ENCODE measurements at places on chromosomes 11 and 22.

GRCh38 chr22:37972527-37972926, 11.8 kb downstream of the SOX10 start:
- DNase-seq = no peak

DNA sequence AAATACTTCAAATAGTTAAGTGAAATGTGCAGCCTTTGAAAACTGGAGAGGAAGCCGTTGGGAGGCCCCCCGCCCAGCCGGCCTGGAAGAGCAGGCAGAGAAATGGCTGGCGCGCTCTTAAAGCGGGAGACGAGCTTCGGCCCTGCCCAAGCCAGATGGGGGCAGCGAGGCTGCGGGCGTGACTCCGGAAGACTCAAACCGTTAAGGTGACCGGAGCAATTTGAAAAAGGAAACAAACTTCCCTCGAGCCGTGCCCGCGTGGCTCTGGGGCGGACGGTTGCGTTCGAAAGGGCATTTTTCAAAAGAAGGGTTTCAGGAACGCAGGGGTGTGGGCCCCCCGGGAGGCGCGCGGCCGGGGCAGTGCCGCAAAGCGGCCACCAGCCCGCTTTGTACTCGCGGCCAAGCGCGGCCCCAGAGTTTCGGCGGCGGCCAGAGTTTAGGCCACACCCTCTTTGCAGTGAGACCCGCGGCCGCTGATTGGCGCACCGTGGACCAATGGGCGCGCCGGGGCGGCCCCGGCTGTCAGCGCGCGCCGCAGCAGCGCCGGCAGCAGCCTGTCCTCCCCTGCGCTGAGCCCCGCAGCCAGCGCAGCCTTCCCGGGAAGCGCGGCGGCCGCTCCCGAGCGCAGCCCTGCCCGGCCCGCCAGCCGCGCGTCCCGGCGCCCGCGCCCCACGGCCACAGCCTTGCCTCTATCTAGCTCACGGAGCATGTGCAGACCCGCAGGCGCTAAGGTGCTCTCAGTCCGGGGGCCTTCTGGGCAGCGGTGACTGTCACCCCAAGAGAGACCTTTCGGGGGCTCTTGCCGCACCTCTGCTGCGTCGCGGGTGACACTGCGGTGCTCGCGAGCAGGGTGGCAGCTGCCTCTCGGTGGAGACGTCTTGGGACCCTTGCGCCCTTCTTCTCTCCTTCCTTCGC, at the start of gene NAV2:
Gene NAV2, plus strand, starts transcription at position 557 of the 915 bp plus-strand sequence. CDS start 859 bp downstream, outside the sequence.
- DNase-seq = peak; percentile 53

- DNase-seq = no peak
These were observed 9.7 kb upstream of the CENATAC start for GRCh38 chr11:118988280-118988679.

DNA sequence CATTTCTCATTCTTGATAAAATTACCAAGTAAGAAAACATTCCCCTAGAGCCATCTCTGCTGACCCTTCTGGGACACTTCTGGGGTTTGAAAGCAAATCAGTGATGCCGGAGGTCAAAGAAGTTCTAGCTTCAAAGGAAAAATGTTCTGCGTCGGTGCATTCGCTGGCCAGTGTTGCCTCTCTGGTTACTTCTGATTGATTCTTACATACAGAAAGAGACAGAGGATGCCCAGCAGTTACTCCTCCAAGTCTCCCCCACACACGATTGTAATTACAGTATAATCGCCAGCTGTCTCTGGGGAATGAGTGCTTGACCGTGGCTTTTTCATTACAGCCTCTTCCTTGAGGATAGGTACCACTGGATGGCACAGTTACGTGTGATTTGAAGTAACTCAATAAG, 150.9 kb downstream of the SNX19 start:
- no peak for DNase-seq

DNA sequence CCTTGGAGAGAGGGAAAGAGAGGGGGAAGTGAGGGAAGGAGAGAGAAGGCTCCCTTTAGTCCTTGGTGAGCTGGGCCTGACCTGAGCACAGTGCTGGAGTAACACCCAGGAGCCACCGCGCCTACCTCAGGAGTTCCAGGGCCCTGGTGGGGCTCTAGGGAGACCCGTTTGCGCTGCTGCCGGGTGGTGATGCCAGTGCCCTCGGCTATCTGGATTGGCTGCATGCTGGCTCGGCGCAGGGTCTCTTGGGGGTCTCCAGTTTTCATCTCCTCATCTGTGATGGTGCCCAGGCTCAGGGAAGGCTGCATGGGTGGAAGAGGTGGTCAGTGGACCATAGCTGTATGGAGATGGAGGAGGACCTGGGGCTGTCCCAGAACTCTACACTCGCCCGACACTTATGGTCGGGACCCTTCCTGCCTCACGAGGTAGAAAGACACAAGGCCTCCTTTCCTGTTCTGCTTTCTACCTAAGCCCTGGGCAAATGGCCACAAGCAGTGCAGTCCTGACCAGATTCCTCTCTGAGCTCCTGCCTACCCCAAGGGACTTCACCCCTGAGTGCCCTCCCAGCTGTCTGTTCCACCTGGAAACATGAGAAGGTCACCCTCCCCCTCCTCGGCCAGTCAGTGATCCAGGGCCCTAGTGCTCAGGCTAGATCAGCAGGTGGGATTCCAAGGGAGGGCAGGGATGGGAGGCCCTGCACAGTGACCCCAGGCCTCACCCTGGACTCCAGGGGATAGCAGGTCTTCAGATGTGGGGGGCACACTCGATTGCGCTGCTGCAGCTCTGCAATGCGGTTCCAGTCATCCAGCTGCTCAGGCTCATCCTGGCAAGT, 6.0 kb downstream of the IL18BP start:
- DNase-seq = no peak

DNA sequence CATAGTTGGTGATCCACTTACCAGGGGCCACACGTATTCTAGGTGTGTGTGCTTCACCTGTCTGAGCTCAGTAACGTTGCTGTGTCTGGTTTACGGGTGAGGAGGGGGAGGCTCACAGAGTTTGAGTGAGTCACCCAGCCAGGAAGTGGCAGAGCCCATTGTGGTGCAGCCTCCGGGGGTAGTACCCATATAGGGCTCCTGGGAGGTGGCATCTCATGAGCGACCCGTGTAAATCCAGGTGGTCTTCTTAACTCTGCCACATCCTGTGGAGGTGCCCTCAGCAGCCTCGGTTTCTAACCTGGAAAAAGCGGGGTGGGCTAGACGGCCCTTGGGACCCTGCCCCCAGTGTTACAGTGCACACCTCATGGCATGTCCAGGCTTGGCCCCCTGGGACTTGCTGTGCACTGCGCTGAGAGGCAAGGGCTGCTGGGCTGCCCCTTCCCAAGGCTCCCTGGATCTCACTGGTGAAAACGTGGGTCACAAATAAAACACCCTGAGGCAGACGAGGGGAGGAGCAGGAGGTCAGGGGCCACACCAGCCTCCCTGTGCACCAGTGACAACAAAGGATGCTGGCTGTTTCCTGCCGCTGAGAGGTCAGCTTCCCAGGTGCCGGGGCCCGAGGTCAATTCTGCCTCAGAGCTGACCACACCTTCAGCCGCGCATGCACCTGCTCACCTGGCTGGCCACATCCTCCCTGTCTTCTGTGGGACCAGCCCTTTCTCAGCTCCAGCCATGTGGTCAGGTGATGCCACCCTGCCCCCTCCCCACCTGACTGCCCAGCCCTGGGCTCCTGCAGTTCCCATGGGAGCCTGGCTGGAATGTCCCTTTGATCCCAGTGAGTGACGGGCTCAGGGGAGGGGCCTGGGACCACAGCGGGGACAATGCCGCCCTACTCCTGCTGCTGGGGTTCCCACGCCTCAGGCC, 305.1 kb downstream of the CTTN start:
- DNase-seq = no peak

DNA sequence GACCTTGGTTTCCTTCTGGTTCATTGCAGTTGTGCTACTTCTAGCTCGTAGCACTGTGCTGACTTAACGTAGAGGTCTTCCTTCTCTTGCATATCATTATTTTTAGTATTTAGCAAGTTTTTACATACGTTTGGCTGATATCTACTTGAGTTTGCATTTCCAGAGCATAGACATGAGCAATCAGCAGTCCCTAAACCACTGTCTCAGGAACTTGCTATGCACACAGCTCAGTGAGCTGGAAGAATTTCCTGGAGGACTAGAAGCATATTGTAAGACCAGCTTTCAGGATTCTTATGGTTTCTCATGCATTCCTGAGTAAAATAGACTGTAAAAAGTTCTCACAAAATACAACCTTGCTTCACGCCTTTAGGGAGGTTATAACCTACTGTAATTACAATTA, 226.7 kb upstream of the PDGFD start:
- no peak for DNase-seq

GRCh38 chr11:118226781-118227180, 2.0 kb upstream of the JAML start:
- DNase-seq = no peak

DNA sequence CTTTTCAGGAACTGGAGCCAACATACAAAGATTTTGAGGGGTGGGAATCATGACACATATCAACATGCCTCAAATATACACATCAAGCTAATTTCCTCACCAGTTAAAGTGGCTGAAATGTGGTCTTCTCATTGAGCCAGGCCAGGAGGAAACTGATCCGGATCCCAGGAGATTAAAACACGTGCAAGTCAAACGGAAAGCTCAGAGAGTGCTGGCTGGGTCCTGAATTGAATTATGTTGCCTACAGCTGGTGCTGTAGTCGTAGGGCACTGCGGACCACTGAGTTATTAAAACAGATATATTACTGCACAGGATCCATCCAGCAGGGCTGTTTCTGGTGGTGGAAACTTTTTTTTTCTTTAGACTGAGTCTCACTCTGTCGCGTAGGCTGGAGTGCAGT, 14.1 kb upstream of the WNT7B start:
- DNase-seq = no peak

GRCh38 chr11:2419638-2420501, 19.3 kb downstream of the TSSC4 start:
- DNase-seq = peak; percentile 42

GRCh38 chr11:118881228-118881627, 2.5 kb upstream of the CXCR5 start:
- no peak for DNase-seq

DNA sequence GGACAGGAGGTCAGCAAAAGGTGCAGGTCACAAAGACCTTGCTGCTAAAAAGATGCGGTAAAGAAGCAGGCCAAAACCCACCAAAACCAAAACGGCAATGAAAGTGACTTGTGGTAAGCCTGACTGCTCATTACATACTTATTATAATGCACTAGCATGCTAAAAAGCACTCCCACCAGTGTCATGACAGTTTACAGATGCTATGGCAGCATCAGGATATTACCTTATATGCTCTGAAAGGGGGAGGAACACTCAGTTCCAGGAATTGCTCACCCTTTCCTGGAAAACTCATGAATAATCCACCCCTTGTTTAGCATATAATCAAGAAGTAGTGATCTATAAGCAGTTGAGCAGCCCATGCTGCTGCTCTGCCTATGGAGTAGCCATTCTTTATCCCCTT, 45.2 kb upstream of the SLC5A12 start:
- DNase-seq = no peak

GRCh38 chr11:76661306-76661751, 9.2 kb downstream of the LRRC32 start:
- no peak for DNase-seq

DNA sequence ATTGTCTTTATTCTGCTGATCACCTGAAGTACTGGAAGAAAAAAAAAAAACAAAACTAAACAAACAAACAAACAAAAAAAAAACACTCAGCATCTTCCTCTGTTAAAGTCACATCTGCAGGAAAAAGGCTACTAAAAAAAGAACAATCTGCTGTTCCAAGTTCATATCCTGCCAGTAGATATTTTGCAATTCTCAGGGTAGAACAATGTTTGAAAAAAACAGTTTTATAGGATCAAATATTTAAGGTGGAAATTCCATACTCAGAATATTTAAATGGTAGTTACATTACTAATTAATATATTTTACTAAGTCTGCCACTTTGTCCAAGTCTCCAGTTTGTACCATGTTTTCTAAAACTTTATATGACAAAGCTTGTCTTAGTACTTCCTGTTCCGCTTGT, 175.2 kb downstream of the SBF2 start:
- DNase-seq = no peak

GRCh38 chr11:72528121-72528520, 93.8 kb upstream of the CLPB start:
- DNase-seq = no peak

DNA sequence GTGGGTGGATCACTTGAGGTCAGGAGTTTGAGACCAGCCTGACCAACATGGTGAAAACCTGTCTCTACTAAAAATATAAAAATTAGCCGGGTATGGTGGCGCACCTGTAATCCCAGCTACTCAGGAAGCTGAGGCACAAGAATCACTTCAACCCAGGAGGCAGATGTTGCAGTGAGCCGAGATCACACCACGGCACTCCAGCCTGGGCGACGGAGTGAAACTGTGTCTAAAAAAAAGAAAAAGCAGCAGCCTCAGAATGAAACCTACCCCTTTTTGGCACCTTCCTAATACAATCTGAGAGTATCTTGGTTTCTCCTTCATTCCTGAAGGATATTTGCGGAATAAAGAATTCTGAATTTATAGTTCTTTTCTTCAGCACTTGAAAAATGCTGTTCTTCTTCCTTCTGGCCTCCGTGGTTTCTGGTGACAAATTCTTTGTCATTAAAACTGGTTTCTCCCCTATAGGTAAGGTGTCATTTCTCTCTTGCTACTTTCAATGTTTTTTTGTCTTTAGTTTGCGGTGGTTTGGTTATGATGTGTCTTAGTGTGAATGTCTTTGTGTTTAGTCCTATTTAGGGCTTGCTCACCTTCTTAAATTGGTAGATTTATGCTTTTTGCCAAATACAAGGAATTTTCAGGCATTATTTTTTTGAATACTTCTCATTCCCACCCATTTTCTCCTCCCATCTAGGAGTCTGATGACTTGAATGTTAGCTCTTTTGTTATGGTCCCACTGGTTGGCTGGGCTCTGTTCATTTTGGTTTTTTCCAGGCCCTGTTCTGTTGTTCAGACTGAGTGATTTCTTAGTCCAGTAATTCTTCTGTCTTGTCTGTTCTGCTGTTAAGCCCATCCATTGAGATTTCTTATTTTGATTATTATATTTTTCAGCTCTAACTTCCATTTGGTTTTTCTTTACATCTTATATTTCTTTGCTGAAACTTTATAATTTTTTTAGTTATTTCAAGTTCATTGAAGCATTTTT, 15.4 kb downstream of the ASRGL1 start:
- no peak for DNase-seq

DNA sequence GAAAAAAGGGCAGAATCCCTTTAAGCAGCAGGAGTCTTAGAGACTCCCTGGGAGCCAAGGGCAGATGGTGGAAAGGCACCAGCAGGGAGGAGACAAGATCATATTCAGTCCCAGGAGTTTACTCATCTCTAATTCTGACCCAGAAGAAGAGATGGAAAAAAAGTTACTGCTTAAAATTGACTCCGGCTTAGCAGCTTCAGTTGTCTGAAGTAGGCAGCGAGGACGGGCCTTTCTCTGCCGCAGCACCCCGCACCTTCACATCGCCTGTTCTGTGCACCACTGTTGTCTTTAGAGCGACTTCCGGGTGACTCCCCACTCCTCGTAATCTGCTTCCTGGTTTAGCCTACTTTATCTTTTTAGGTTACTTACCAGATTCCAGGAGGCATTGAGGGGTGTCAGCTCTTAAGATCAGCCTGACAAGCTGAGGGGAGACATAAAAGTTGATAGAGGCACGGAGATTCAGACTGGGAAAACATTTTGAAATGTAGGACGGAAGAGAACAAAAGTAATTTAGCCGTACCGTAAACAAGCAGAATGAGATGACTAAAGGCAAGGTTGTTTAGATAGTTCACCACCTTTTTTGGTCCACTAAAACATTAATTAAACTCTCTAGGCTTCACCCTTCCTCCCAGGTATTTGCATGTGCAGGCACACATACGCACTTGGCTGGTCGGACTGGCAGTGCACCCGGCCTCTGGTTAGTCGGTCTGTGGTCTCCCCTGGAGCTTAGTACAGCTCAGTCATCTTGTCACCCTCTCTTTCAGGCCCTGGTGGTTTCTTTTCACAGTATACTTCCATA, 74.3 kb downstream of the CECR2 start:
- DNase-seq = no peak

GRCh38 chr11:59511675-59512074, 336 bp downstream of the OR4D9 start:
- DNase-seq = no peak
